Stimulated activated CD8-positive, alpha-beta memory T cell treated with anti-CD3 and anti-CD28 coated beads, Interleukin-7, amount 100 ng/mL, for 1 hour (primary cell): ENCODE measurements at places on chromosomes 3 and 15.

- no peak for DNase-seq
Observed at GRCh38 chr15:35980719-35981118, 434.8 kb upstream of the DPH6 start.

- DNase-seq, result no peak
Observed at GRCh38 chr3:42438758-42439157, 28.3 kb upstream of the LYZL4 start.

GRCh38 chr3:154428286-154429206, 1.4 kb downstream of the GPR149 start:
- DNase-seq, result no peak

DNA sequence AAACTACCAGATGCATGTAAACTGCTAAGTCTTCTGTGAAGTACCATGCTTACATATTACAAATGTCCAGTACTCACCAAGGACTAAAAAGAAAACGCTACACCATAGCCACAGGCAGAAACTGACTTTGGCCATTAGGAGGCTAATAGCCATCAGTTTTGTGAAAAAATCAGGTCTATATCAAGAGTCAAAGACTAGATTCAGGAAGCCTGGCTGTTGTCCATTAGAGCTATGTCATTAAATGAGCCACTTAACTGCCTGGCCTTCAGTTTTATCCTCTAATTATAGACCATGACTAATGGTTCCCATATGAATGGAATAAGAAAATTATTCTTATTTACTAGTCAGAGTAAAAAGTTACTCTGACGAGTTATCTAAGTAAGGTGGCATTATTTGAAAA, 144.1 kb downstream of the VPS13C start:
- DNase-seq, result no peak

DNA sequence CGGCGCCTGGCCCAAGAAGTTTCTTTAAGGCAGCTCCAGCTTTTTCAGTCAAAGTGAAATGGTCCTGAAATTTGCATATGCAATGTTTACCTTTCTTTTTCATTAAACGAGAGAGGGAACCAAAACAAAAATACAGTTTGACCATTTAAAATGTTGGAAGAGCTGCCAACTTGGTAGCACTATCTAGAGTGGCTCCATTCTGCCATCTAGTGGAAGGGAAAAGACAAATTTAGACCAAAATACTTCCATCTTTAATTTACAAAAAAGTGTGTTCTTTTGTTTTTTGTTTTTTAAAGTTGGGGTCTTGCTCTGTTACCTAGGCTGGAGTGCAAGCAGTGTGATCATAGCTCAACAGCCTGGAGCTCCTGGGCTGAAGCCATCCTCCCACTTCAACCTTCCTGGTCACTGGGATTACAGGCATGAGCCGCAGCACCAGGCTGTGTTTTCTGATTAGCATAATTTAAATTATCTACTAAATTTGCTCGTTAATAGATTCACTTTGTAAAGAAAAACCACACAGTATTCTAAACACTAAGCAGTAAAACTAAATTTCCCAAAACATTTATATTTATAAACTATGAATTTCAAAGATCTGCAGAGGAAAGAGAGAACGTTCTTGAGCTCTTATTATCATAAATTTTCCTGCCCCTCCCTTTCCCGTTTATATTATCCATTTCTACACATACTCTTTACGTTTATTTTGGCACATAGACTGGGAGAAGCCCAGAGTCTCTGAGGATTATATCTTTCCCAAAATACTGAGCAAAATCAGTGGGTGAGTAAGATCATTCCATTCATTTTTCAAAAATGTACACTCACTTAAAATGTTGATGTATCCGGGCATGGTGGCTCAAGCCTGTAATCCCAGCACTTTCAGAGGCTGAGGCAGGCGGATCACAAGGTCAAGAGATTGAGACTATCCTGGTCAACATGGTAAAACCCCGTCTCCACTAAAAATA, 15.4 kb upstream of the RFC4 start:
- DNase-seq, result no peak

- no peak for DNase-seq
Observed at GRCh38 chr3:102478160-102478559, 43.3 kb downstream of the ZPLD1 start.

DNA sequence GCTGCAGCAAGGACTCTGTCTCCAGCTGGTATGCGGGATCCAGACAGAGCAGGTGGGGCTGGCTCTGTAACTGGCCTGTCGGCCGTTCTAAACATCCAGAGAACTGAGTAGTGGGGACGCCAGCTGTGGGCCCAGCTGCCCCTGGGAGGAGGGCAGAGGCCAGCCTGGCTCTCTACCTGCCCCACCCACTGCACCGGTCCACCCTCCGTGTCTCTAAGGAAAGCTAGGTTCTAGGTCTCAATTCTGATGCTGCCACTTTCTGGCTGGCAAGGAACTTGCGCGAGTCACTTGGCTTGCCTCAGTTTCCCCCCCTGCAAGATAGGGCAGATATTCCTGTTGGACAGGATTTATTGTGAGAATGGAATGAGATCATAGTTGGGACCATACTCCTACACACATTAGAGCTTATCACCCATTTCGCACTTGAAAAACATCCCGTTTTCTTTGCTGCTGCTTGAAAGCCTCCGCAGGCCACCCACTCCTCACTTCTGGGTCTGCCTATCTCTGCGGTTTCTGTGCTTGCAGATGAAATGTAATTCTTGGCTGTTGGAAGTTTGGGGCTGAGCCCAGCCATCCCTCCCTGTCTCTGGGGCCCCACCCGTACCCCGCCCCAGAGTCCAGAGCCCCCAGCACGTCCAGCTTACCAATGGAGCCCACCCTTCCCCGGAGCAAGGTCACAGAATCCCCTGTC, 65.8 kb downstream of the IQSEC1 start:
- DNase-seq, result no peak

GRCh38 chr3:9669720-9670432, 20.6 kb downstream of the MTMR14 start:
- no peak for DNase-seq

- peak; percentile 9 for DNase-seq
Observed at GRCh38 chr3:182795389-182795782, 2.1 kb downstream of the ATP11B start.

DNA sequence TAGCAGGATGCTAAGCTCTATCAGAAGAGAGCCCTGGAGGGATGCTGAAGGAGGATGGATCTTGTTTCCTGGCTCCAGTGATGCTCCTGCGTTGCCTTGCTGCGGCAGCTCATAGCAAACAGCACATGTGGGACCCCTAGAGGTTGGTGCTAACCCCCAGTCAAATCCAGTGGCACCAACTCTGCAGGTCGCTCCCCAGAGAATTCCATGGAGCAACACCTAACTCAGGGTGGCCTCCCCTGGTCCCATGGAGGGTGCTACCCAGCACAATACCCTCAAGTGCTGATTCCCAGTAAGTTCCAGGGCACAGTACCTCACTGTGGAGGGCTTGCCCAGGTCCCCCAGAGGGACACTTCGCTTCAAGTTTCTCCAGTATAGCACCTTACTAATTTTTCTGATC, 231.2 kb downstream of the NEK10 start:
- DNase-seq, result no peak

- DNase-seq, result no peak
Observed at GRCh38 chr3:145557405-145557804, 603.6 kb downstream of the PLOD2 start.

- no peak for DNase-seq
Observed at GRCh38 chr3:157333551-157333991, 103.1 kb upstream of the PTX3 start.

- DNase-seq, result no peak
Observed at GRCh38 chr3:111156517-111156916, 84.9 kb downstream of the NECTIN3 start.

- no peak for DNase-seq
Observed at GRCh38 chr3:79366414-79366813, 401.4 kb downstream of the ROBO1 start.

DNA sequence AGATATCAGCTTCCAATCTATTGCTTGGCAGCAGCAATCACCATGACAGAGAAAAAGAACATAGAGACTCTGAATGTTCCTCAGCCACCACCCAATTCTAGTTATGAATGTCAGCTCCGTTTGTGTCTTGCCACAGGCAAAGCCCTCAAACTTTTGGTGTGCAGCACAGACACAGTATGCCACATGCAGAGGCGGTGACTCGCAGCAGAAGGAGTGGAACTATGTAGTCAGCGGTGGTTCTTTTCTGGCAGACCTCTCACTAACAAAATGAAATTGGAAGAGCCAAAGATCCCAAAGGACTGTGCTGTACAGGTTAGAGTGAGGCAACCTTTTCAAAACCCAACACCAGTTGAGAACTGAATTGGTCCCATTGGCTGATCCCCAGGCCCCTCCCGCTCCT, 220.9 kb downstream of the SLC9A9 start:
- DNase-seq, result no peak

- DNase-seq, result no peak
Observed at GRCh38 chr15:63504979-63505841, 817 bp downstream of the USP3 start.

- DNase-seq, result no peak
Observed at GRCh38 chr3:13594991-13595421, 46.1 kb downstream of the FBLN2 start.

DNA sequence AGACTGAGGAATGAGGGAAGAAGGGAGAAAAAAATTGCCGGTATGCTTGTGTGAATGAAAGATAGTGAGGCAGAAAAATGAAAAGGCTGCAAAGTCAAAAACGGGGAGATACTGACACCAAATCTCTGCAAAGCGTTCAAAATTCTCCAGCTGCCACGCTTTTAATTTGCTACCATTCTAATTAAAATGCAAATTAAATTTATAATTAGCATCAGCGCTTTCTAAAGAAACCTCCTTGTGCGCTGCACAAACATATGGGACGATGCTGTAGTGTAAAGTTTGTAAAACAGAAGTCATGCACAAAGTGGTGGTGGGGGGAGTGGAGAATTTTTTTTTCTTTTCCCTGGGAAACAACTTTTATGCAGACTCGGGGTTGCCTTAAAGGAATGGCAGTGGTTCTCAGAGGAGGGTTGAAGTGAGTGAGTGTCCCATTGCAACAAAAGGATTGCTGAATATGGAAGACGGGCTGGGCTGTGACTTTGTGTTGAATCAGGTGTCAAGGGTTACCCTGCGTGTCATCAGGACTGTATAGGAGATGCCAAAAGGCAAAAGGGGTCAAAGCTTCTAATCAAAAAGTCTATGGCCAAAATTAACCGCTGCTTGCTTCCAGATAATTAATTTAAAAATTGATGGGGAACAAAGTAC, 472.2 kb downstream of the NR2F2 start:
- no peak for DNase-seq

GRCh38 chr3:152279479-152279878, 10.8 kb downstream of the MBNL1 start:
- DNase-seq, result no peak

- no peak for DNase-seq
Observed at GRCh38 chr3:158723991-158724390, 8.3 kb downstream of the RARRES1 start.

DNA sequence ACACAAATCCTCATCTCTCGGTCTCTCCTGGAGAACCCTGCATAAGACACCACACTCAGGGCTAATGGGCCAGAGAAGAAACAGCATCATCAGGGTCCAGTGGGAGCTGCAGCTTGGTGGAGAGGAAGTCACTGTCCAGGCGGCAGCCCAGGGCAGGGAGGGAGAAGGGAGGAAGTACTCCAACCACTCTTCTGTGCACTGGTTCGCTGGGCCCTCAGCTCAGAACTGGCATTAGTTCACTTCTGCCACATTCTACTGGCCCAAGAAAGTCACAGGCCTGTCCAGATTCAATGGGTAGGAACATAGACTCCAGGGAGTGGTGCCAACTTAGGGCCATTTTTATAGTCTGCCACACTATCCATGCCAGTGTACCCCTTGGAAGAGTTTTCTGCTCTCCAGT, 169.0 kb downstream of the ABHD5 start:
- no peak for DNase-seq

DNA sequence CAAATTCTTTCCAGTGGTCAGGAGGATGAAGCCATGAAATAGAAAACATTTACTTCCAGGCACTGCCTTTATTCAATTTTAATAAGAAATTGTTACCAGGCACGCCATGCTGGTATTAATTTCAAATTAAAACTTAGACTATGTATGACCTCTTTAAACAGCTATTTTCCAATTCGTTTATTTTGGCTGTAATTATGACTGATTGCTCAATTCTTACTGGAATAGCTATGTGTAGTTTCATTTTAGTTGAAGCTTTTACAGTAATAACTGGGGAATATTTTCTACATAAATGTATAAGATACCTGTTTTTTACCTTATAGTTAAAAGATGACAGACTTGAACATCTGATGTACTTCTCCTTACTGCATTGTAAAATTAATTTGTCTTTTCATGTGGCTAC, 480.0 kb upstream of the GOLIM4 start:
- DNase-seq, result no peak

DNA sequence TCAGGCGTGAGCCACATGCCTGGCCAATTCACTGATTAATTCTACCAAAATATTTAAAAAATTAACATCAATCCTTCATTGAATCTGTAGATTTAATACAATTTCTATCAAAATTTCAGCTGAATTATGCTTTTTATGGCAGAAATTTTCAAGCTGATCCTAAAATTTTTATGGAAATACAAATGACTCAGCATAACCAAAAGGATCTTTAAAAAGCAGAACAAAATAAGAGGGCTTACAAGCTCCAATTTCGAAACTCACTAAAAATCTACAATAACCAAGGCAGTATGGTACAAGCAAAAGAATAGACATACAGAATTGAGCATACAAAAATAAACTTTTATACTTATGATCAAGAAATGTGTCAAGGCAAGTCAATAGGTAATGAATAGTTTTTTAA, 180.4 kb upstream of the CTNNB1 start:
- no peak for DNase-seq

GRCh38 chr3:15478640-15478979, 42.9 kb downstream of the COLQ start:
- DNase-seq, result no peak

- DNase-seq, result no peak
Observed at GRCh38 chr15:84934942-84935729, 46.5 kb upstream of the PDE8A start.

DNA sequence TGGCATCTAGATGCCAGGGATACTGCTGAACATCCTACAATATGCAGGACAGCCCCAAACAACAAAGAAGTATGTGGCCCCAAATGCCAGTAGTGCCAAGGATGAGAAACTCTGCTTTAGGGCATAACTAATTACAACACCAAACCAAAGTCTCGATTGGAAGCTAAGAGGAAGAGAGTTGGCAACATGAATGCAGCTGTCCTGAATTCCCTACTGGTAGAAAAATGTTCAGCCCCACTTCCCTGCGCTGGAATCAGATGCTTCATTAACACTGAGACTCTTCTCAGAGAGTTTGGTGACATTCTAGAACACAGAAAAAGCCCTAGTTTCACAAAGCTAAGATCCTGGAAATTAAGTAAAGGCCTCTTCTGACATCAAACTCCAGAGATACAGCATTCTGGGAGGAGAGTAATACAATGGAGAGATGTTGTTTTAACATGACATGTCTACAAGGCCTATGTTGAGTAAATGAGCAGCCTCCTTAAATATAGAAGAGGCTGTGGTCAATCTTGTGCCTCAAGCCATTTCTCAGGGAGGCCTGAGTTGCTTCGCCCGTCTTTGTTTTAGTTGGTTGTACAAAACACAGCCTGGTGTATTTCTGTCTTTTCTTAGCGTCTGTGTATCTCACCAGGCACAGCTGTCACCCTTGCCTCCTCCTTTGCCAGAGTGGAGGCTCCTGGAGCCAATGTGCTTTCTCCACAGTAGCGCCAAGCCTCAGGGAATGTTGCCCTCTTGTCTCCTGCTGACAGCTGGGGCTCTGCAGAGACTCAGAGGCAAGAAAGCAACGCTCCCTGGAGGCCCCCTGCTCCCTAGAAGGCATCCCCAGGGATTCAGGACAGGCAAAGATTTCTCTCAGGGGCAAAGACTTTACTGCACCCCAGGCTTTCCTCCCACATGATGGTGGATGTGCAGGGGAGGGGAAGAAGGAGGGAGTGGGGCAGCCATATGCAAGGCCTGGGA, 25.1 kb upstream of the CTNNB1 start:
- no peak for DNase-seq

- no peak for DNase-seq
Observed at GRCh38 chr15:60803059-60803458, 324.1 kb upstream of the ICE2 start.
